ENCODE measurements at places on chromosomes 6 and 20.

DNA sequence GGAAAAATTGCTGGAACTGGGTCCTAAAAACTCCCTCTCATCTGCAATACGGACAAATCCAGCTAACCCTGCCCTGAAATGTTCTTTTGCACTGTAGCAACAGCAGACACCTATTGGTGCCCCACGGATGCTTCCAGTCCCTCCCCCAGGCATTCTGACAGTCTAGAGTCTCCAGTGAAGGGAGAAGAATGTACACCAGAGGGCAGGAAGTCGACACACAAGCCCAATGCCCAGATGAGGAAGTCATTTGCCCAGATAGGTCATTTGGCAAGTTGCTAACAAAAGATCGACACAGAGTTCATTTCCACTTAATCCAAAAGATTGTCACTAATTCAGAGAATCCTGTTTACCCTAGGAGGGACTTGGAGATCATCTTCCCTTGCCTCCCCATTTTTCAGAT, 293.0 kb upstream of the PRDM1 start:
- H3K27ac ChIP-seq = no peak overlapping the region
- no peaks in the 10 kb centered on the region for H3K36me3 ChIP-seq
- H3K4me1 ChIP-seq = no peaks in the 10 kb centered on the region
- no peak overlapping the region for H3K4me3 ChIP-seq

DNA sequence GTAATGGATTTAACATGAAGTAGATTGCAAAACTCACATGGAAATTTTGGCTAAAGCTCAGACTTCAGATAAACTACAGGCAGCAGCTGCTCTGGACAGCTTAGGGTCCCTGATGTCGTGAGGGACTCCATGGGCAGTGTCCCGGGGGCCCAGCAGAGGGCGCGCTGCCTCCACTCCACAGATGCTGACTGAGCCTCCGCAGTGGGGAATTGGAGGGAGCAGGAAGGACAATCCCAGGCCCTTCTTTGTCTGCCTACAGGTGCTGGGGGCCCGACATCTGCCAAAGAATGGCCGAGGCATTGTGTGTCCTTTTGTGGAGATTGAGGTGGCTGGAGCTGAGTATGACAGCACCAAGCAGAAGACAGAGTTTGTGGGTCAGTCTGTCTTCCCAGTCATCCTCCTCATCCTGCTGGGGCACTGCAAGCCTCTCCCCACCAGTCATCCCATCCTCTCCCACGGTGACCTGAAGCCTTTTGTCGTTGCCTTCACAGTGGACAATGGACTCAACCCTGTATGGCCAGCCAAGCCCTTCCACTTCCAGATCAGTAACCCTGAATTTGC, 35.9 kb downstream of the PLCG1 start:
- H3K27ac ChIP-seq = no peak overlapping the region
- H3K36me3 ChIP-seq = peaks cover 14% of the 10 kb centered on the region
- no peaks in the 10 kb centered on the region for H3K27me3 ChIP-seq
- peak; percentile 18 for DNase-seq
- peaks cover 15% of the 10 kb centered on the region for H3K4me1 ChIP-seq
- no peak overlapping the region for H3K4me3 ChIP-seq

- DNase-seq = no peak
- no peaks in the 10 kb centered on the region for H3K36me3 ChIP-seq
- no peaks in the 10 kb centered on the region for H3K27me3 ChIP-seq
- H3K4me1 ChIP-seq = peaks cover 13% of the 10 kb centered on the region
Observed at GRCh38 chr6:149483849-149484655, 762 bp downstream of the ZC3H12D start.

- H3K4me3 ChIP-seq = no peak overlapping the region
- DNase-seq = no peak
- peaks cover 19% of the 10 kb centered on the region for H3K4me1 ChIP-seq
- H3K27ac ChIP-seq = no peak overlapping the region
- no peaks in the 10 kb centered on the region for H3K27me3 ChIP-seq
Observed at GRCh38 chr6:80145509-80145908, 39.0 kb downstream of the BCKDHB start.

- no peaks in the 10 kb centered on the region for H3K36me3 ChIP-seq
- no peak overlapping the region for H3K4me3 ChIP-seq
- peaks cover 26% of the 10 kb centered on the region for H3K4me1 ChIP-seq
- H3K27me3 ChIP-seq = no peaks in the 10 kb centered on the region
- no peak for DNase-seq
- H3K27ac ChIP-seq = no peak overlapping the region
Observed at GRCh38 chr20:59010995-59011873, 4.2 kb upstream of the CTSZ start.

- H3K27me3 ChIP-seq = no peaks in the 10 kb centered on the region
- no peaks in the 10 kb centered on the region for H3K36me3 ChIP-seq
- H3K4me1 ChIP-seq = no peaks in the 10 kb centered on the region
- DNase-seq = no peak
Observed at GRCh38 chr6:129130959-129131681, 248.2 kb downstream of the LAMA2 start.

DNA sequence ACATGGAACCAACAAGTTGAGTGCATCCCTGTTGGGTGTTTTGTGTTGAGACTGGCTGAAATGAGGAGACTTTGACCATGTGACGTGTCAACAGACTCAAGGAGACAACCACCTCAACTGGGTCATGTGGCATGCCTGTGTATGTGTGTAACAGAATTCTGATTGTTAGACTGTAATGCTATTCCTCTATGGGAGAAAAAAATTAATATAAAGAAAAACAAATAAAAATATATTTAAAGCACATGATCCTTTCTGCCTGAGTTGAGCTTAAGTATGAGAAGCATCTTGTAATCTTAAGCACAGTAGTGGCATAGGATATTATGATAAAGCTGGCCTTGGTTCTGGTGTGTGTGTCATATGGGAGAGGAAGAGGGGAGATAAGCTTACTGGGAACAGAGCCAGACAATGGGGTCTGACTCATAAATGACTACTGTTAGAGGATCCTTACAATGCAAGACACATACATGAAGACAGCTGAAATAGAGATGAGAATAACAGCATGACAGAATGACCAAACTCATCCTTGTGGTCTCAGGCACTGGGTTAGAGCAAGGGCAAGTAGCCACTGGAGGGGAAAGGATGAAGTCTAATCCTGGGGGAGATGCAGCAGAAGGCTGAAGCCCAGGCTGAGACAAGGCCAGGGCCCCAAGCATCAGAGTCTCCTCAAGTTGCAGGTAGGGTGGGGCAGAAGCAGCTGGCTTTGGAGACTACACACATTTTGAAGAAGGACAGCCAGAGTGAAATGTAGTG, 9.2 kb downstream of the TP53INP2 start:
- no peak overlapping the region for H3K4me3 ChIP-seq
- H3K4me1 ChIP-seq = peaks cover 50% of the 10 kb centered on the region
- peak; percentile 67 for DNase-seq
- H3K27me3 ChIP-seq = no peaks in the 10 kb centered on the region
- peak overlapping the region; percentile 24 for H3K27ac ChIP-seq
- H3K36me3 ChIP-seq = no peaks in the 10 kb centered on the region

- H3K27ac ChIP-seq = no peak overlapping the region
- DNase-seq = no peak
- peaks cover 13% of the 10 kb centered on the region for H3K4me1 ChIP-seq
- no peak overlapping the region for H3K4me3 ChIP-seq
- no peaks in the 10 kb centered on the region for H3K27me3 ChIP-seq
Observed at GRCh38 chr6:155080881-155081845, 86.0 kb downstream of the TIAM2 start.

GRCh38 chr6:7675353-7675945, 50.5 kb upstream of the BMP6 start:
- H3K36me3 ChIP-seq = no peaks in the 10 kb centered on the region
- H3K27ac ChIP-seq = no peak overlapping the region
- H3K4me3 ChIP-seq = no peak overlapping the region
- H3K4me1 ChIP-seq = peaks cover 9% of the 10 kb centered on the region
- no peaks in the 10 kb centered on the region for H3K27me3 ChIP-seq
- no peak for DNase-seq

DNA sequence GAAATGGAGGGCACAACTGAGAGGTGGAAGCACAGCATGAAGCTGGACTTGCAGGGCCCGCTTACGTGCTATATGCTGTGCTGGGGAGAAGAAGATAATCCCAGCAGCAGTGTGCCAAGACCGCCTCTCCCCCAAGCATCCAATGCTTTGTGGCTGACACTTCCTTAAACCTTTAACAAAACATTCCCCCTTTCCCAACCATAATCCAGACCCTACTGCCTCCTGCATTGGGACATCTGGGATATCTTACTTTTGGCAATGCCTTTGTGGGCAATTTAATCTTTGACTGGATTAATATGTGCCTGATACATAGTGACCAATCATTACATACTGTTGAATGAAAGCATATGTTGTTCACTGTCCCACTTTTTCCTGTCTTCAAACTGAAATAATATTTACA, 3.1 kb upstream of the TENT5A start:
- H3K36me3 ChIP-seq = no peaks in the 10 kb centered on the region
- H3K4me3 ChIP-seq = no peak overlapping the region
- 0 out of 2 replicates have a peak, but pooled peaks cover 4% of the 10 kb centered on the region for H3K4me1 ChIP-seq
- no peak for DNase-seq
- no peak overlapping the region for H3K27ac ChIP-seq

GRCh38 chr6:53236241-53236640, 87.6 kb upstream of the GCM1 start:
- H3K4me3 ChIP-seq = no peak overlapping the region
- no peak overlapping the region for H3K27ac ChIP-seq
- no peaks in the 10 kb centered on the region for H3K36me3 ChIP-seq
- no peak for DNase-seq
- H3K27me3 ChIP-seq = no peaks in the 10 kb centered on the region
- H3K4me1 ChIP-seq = no peaks in the 10 kb centered on the region

DNA sequence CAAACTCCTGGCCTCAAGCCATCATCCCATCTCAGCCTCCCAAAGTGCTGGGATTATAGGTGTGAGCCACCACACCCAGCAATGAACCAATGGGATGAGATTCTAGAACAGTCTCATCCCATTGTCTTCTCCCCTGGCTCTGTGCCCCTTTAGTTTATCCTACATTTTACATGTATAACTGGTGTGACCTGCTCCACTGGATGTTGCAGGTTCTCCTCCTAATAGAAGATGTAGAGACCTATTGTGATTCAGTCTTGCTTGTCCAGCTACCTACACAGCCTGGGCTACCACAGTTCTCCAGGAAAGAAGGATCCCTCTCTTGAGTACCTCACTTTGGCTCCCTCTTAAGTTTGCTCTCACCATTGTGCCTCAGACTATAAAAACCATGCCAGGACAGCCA, 2.0 kb upstream of the FKBPL start:
- H3K4me1 ChIP-seq = peaks cover 20% of the 10 kb centered on the region
- no peaks in the 10 kb centered on the region for H3K27me3 ChIP-seq
- H3K27ac ChIP-seq = no peak overlapping the region
- no peak overlapping the region for H3K4me3 ChIP-seq

- H3K4me3 ChIP-seq = no peak overlapping the region
- H3K27me3 ChIP-seq = no peaks in the 10 kb centered on the region
- H3K27ac ChIP-seq = no peak overlapping the region
- no peaks in the 10 kb centered on the region for H3K36me3 ChIP-seq
- no peak for DNase-seq
Observed at GRCh38 chr6:1893470-1894130, 283.9 kb downstream of the FOXC1 start.

DNA sequence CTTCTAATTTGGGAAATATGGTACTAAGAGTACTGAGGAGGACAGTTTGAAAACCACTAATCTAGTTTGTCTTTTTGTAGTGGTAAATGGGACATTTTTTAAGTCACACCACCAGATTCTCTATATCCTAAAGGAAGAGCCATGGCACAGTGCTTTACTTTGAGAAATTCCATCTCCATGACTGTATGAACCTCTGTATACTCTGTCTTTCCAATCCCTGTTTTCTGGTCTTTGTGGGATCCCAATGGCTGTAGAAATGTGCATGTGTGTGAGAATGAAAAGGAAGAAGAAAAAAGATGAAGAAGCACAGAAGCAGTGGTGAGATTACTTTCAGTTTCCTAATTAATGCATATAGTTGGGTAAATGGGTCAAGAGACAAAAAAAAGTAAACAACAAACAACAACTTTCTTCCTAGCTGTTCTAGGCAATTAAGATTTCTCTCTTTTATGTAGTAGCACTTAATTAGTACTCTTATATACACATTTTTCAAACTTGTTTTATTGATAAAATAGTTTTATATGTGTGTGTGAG, 141.2 kb upstream of the HCRTR2 start:
- H3K27me3 ChIP-seq = no peaks in the 10 kb centered on the region
- no peaks in the 10 kb centered on the region for H3K4me1 ChIP-seq
- H3K36me3 ChIP-seq = no peaks in the 10 kb centered on the region
- no peak overlapping the region for H3K27ac ChIP-seq
- no peak for DNase-seq

DNA sequence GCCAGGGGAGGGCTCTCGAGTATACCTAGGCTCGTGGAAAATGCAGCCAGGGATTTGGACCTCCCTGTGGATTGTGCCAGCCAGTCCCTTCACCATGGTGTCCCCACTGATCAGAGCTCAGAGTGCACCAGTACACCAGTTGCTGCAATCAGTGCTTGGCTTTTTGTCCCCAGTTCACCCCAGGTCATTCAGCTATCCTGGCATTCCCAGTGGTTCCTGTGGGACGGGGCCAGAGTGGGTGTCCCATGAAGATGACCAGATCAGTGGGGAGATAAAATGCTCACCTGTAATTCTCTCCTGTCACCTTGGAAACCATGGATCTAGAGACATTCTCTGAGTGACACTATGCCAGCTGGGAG, 23.8 kb downstream of the MAS1 start:
- peaks cover 20% of the 10 kb centered on the region for H3K27me3 ChIP-seq
- DNase-seq = no peak
- H3K27ac ChIP-seq = no peak overlapping the region

GRCh38 chr6:134733801-134734200, 216.1 kb downstream of the ALDH8A1 start:
- no peaks in the 10 kb centered on the region for H3K36me3 ChIP-seq
- H3K4me1 ChIP-seq = no peaks in the 10 kb centered on the region
- DNase-seq = no peak
- no peak overlapping the region for H3K27ac ChIP-seq
- no peak overlapping the region for H3K4me3 ChIP-seq

DNA sequence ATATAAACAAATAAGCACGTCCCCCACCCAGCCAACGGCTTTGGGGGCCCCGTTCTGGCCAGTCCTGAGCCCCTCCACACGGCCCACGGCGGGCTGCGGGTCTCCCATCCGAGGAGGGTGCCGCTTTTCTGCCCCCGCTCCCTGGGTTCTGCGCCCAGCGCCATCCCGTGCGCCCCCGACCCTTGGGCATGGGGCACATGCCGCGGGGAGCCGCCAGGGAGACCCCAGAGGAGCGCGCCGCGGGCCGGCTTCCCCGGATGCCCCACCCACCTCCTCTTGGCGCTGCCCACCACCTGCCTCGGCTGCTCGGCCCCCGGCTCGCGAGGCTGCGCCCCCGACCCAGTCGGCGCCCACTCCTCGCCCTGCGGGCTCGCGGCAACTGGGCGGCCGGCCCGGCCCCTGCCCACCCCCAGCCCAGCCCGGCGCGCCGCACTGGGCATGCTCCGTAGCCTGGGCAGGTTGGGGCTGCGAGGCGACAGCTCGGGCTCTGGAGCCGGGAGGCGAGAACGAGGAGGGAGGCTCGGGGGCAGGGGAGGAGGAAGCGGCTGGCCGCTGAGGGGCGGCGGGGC, 570 bp upstream of the PLCB4 start:
- peak overlapping the region; percentile 61 for H3K4me3 ChIP-seq
- peak overlapping the region; percentile 61 for H3K27ac ChIP-seq
- H3K4me1 ChIP-seq = peaks cover 21% of the 10 kb centered on the region
- DNase-seq = no peak

Data from HCT116 (cell line).